Sigmoid colon (tissue), 7 donors: ENCODE measurements at places on chromosomes 11 and 22. TPM values are rescaled to one million over a fixed set of nuclear protein-coding genes. Genes with fewer than 3 reads are reported as not detected.

- no peaks in the 10 kb centered on the region for H3K36me3 ChIP-seq
- peaks cover 70% of the 10 kb centered on the region for H3K4me1 ChIP-seq
- H3K4me3 ChIP-seq = no peak overlapping the region
- peak; percentile 91 for DNase-seq
- H3K27me3 ChIP-seq = no peaks in the 10 kb centered on the region
Observed at GRCh38 chr22:37887584-37888378, 18.3 kb upstream of the MICALL1 start.

- no peaks in the 10 kb centered on the region for H3K36me3 ChIP-seq
- H3K4me3 ChIP-seq = no peak overlapping the region
- H3K27ac ChIP-seq = no peak overlapping the region
Observed at GRCh38 chr11:123183391-123184099, 11.5 kb downstream of the CLMP start.

- H3K27me3 ChIP-seq = no peaks in the 10 kb centered on the region
- peaks cover 63% of the 10 kb centered on the region for H3K4me1 ChIP-seq
- no peak overlapping the region for H3K4me3 ChIP-seq
Observed at GRCh38 chr11:65584106-65584505, 8.3 kb downstream of the EHBP1L1 start.

Gene PIH1D2
- total RNA-seq = 3.6 TPM

Gene OR51Q1
- total RNA-seq = not detected
